ENCODE measurements at places on chromosomes 3 and 15.

GRCh38 chr3:42701371-42702065, 1.1 kb downstream of the HHATL start:
- DNase-seq = peak; percentile 35

DNA sequence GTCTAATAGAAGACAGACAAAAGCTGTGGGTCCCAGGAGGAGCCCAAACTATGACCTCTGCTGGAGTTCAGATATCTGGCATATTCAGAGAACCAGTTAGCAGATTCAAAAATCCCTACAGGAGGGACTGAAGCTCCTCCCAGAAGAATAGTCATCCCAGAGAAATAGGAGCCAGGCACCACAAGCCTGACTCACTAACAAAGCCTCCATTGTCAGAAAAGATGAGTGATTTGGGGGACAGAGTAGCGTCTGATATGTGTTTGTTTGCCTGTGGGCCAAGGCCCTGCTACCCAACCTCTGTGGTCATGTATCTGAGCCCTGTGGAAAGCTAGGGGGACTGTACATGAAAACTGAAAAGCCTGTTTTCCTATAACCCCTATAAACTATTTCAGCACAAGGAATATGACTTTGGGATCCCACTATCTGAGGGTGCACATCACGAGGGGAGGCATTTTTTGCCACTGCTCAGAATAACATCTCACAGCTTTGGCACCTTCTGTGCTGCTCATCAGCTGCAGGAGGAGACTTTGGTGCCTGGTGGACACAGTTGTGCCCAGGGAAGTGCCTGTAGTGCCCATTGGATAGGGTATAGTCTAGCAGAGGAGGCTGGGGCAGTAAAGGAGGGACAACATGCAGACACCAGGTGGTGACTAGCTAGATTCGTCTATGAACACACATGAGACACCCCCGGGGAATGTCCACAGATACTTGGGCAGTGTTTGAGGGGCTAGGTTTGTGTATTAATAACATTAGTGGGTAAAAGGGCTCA, 9.7 kb upstream of the LARP6 start:
- DNase-seq = no peak

- no peak for DNase-seq
These were observed 46.1 kb downstream of the CPA3 start for GRCh38 chr3:148911173-148911572.

GRCh38 chr3:150798122-150798618, 35.2 kb upstream of the SIAH2 start:
- no peak for DNase-seq
